ENCODE measurements at places on chromosomes 11 and 22.

- no peak for DNase-seq
Measured at GRCh38 chr11:71440021-71440755, 8.0 kb downstream of the DHCR7 start.

- DNase-seq, result no peak
Measured at GRCh38 chr11:67281552-67282150, 7.5 kb upstream of the ANKRD13D start.

DNA sequence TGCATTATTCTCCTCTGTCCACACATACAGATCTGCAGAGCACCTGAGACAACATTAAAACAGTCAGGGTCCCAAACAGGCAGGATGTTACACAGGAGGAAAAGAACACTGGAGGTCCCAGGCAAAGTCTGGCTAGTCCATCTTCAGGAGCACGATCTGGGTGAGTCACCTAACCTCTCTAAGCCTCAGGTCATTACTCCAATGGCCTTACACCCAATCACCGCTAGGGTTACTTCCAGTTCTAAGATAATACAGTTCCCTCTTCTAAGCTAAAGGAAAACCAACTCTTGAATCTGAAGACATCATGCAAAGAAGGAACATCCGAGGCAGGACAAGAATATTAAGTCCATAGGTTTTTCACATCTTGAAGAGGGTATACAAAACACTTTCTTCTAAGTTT, 24.5 kb downstream of the ASCC2 start:
- DNase-seq, result no peak

DNA sequence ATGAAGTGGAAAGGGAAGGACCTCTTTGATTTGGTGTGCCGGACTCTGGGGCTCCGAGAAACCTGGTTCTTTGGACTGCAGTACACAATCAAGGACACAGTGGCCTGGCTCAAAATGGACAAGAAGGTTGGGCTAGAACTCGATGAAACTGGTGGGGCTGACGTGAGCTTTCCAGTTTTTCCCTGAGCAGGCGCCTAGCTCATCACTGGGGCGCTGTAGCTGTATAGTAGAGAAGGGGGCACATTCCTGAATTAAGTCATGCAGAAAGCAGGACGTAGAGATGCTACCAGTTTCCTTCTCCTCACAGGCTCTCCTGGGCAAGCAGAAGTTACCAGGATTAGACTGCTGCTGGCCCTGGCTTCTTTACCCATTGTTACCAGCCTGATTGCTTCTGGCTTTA, 33.3 kb downstream of the NF2 start:
- no peak for DNase-seq

GRCh38 chr22:26225207-26225606, 55.9 kb downstream of the SEZ6L start:
- DNase-seq, result no peak

- DNase-seq, result no peak
Measured at GRCh38 chr22:46654927-46655595, 34.9 kb downstream of the GRAMD4 start.

- DNase-seq, result no peak
Measured at GRCh38 chr11:43797337-43797736, 83.3 kb upstream of the ALKBH3 start.

- no peak for DNase-seq
Measured at GRCh38 chr11:40328890-40329614, 1130.4 kb downstream of the LRRC4C start.

GRCh38 chr11:70574725-70575347, 176.5 kb downstream of the CTTN start:
- no peak for DNase-seq

GRCh38 chr11:70585236-70585545, 186.9 kb downstream of the CTTN start:
- DNase-seq, result no peak

- DNase-seq, result peak; percentile 51
Measured at GRCh38 chr11:17978553-17979287, 34.1 kb downstream of the SERGEF start.

DNA sequence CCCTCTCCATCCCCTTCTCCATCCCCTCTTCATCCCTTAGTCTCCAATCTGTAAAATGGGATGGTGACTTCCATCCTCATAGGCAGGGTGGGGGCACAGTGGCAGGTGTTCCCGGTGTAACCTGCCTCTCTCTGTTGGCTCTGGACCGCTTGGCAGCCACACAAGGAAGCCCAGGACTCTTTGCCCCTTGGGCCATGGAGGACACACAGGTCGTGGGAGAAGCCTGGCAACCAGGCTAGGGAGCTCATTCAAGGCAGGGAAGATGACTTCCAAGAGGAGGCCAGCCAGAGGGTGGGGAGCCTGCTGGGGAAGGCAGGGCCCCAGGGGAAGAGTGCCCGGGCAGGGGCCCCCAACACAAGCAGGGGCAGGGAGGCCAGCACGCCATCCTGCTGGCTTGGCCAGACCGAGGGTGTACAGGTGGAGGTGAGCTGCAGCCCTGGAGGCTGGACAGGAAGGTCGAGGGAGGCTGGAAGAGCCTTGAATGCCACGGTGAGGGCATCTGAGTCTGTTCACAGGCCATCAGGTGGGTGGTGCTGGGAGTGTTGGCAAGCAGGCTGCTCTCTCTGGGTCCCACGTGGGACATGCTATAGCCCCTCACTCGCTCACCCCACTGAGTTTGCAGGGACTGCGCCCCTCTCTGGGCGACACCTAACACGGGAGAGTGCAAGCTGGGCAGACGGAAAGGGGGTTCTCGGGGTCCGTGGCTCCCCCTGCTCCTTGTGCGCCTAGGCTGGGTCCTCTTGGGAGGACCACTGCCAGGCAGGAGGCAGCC, 15.5 kb upstream of the CTSD start:
- no peak for DNase-seq

DNA sequence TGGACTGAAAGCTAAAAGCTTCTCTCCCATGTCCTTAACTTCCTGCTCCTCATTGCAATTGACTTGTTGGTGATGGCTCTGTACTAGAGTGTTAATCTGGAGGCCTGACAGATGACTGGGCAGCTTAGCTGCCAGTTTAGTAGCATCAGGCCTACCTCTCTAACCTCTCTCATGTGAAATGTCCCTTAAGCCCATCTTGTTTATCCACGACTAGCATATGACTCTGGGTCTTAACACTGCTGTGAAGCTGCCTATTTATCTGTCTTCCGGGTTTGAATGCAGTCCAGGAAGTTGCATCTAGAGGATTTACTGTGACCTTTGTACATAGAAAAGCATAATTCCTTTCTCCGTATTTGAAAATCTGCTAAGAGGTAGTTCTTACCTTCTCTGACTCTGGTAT, 85.3 kb upstream of the HORMAD2 start:
- DNase-seq, result no peak

DNA sequence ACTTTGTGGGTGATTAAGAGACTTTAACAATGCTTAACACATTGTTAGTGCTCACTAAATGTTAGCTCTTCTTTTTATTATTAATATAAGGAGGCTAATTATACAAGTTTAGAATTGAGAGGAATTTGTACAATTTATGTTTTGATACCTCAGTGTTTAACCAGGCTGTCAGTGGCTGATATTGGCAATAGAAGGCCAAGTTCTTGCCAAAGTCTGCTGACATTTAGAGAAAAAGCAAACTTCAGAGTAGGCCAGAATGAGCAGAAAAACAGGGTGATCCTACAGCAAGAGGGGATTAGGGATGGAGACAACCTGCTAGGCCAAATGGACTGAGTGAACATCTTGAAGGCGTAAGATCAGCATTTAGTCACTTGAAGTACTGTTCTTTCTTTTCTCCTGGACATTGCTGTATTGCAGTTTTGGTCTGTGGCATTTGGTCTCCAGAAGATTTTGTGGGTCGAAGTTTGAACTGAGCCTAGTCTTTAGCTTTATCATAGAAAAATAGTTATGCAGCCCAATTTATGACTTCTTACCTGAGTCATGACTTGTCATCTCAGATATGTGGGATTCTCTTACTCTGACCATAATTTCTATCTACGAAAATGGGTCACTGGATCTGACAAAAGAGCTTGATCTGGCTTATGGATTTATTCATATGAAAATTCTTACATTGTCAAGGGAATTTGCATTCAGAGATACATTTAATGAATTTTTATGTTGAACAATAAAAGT, 9.0 kb downstream of the TRIM44 start:
- DNase-seq, result no peak

DNA sequence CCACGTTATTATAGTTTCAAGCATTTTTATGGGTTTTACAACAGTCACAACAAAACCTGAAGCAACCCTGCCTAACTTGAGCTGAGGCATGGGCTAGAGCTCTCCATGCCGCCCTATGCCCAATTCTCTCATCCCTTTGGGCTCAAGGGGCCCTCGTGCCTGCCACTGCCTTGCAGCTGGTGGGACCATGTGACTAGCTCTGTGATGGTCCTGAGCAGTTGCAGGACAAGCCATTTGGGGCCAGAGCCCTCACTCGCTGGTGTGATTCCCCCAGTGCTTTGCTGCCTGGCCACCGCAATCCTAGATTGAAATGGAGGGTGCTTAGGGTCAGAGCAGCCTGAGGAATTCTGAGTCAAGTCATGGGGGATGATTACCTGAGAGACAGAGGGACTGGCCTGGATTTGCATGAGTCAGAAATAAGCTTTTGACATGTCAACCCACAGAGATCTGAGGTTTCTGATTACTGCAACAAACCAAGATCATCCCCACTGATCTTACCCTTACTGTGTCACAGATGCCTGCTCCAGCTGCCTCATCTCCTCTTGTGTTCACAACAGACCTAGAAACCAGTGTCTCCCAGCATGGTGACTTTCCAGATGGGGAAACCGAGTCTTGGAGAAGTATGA, 323.7 kb downstream of the BRD1 start:
- no peak for DNase-seq

DNA sequence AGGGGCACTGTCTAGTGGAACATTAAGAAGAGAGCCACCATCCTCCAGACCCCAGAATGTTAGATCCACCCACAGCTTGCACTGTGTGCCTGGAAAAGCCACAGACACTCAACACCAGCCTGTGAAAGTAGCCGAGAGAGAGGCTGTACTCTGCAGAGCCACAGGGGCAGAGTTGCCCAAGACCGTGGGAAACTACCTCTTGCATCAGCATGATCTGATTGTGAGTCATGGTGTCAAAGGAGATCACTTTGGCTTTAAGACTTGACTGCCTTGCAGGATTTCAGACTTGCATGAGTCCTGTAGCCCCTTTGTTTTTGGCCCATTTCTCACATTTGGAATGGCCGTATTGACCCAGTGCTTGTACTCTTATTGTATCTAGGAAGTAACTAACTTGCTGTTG, 115.9 kb upstream of the CCDC179 start:
- no peak for DNase-seq

DNA sequence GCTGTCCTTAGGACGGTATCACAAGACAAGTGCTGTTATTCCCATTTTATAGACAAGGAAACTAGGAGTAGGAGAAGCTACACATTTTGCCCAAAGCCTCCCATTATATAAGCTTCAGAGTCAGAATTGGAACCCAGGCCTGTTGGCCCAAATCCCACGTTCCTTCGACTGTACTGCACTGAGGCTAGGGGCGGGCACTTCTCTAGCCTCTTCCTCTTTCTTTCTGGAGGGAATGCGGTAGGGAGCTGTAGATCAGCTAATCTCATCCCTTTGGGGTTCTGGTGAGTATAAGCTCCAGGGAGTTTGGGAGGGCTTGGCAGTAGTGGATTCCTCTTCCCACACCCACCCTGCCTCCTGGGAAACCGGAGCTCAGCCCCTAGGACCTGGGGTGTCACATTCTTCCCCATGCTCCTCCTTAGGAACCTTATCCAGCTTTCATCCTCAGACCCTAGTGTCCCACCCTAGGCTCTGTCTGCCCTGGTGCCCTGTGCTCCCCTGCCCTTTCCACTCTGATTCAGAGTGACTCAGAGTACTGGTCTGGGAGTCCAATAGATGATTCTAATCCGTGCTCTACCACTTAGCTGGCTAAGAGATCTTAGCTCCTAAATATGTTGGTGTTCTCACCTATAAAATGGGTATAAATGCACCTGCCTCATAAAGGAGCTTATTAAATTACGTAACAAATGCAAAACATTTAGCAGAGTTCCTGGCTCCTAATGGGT, 29.3 kb downstream of the PHLDB1 start:
- DNase-seq, result no peak

DNA sequence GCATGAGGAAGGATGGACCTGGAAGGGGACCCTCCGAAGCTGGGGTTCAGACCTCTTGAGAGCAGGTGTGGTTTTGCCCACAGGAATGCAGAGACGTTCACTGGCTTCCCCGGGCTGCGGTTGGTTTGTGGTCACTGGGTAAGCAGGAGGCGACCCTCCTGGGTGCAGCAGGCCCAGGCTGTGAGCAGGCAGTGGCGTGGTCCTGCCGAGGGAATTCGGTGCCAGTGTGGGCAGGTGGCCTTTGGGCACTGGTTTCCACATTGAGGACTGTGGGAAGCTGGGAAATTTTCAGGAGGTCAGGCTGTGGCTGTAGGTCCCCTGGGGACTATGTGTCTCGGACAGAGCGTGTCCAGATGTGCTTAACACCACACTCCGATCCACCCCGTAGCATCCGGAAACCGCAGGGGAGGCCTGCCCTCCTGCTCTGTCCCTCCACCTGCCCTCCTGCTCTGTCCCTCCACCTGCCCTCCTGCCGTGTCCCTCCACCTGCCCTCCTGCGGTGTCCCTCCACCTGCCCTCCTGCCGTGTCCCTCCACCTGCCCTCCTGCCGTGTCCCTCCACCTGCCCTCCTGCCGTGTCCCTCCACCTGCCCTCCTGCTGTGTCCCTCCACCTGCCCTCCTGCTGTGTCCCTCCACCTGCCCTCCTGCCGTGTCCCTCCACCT, 27.5 kb downstream of the TPCN2 start:
- DNase-seq, result no peak

- no peak for DNase-seq
Measured at GRCh38 chr11:115222218-115222862, 281.9 kb downstream of the CADM1 start.

GRCh38 chr22:46762238-46763050, at the start of gene TBC1D22A:
TBC1D22A (plus strand) TSS chr22:46762650; CDS start chr22:46762787, 137 bp downstream.
- peak; percentile 98 for DNase-seq

GRCh38 chr11:76728778-76729177, 54.4 kb upstream of the TSKU start:
- no peak for DNase-seq

DNA sequence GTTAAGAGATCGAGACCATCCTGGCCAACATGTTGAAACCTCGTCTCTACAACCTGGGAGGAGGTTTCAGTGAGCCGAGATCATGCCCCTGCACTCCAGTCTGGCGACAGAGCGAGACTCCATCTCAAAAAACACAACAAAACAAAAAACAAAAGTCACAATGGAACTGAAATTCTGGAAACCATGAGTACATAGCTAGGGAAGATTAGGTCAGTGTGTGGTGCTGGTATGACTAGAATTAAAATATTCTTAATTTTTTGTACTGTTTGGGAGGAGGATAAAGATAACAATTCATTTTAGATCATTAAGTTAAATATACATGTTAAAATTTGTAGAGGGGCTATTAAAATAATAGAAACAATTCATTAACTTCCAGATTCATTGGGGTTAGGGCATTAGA, 344.4 kb downstream of the TBC1D22A start:
- DNase-seq, result no peak

DNA sequence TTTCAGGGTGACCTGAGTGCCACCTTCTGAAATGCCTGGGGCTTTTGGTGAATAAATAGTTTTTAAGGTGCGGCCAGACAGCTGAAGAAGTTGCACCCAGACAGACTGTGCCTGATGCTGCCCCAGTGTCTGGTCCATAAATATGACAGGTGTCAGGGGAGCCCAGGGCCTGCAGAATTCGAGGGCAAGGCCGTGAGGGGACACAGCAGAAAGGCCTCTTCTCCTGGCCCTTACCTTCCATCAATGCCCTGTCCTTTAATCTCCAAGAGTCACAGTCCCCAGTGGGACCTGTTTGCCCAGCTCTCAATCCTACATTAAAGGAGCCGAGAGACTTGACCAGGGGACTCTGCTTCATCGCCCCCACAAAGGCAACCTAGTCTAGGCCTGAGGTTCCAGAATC, 45.7 kb downstream of the NAT10 start:
- DNase-seq, result no peak

- peak; percentile 44 for DNase-seq
Measured at GRCh38 chr11:132941024-132941646, 591.2 kb downstream of the OPCML start.

Measured in frontal cortex (tissue), 4 donors.